Ecto neural progenitor cell (in vitro differentiated cells): ENCODE measurements at places on chromosomes 3 and 15.

DNA sequence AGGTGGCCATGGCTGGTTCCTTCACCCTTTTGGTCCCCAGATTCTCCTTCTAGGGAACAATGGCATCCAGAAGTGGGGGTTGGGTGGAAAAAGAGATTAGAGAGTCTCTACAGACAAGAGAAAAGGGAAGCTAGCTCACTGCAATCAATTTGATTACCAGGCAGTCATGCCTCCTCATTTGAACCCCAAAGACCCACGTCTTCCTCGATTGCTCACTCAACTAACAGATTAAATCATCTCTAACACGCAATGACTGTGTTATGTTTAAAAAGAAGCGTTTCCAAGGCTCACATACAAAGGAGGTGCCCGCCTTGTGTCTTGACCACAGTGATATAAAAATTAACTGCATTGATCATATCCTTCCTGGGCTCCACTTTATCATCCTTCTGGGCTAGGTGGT is 57.6 kb downstream of the BHLHE40 start:
- DNase-seq, result no peak

GRCh38 chr15:81113204-81113657 is 20.8 kb upstream of the CFAP161 start:
- no peak for DNase-seq

DNA sequence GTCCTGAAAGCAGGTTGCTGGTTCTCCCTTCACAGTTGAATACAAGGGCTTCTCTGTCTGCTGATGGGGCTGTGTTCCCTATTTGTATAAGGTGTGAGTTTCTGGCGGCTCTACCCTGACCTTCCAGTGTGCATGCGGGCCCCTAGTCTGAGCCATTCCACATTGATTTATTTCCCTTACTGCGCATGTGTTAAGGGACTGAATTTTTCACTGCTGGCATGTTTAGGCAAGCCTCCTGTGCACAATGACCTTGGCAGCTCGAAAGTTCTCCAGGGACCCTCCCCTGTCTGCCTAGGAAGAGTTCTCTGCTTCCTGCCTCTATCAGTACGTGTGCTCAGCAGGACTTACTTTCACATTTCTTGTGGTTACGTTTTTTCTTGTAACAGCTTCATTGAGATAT is 11.4 kb downstream of the TRAK1 start:
- DNase-seq, result no peak

DNA sequence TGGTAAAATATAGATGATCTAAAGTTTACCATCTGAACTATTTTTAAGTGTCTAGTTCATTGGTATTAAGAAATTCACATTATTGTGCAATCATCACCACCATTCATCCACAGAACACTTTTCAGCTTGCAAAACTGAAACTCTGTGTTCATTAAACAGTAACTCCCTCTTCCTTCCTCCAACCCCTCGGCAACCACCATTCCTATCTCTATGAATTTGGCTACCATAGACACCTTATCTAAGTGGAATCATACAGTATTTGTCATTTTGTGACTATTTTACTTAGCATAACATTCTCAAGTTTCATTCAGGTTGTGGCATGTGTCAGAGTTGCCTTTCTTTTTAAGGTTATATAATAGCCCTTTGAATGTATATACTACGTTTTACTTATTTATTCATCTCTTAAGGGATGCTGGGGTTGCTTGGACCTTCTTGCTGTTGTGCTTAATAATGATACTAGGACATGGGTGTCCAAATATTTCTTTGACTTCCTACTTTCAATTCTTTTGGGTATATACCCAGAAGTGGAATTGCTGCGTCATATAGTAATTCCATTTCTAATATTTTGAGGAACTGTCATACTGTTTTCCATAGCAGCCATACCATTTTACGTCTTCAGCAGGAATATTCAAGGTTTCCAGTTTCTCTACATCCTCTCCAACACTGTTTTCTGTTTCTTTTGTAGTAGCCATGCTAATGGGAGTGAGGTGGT is 20.9 kb downstream of the KAT2B start:
- DNase-seq, result no peak

DNA sequence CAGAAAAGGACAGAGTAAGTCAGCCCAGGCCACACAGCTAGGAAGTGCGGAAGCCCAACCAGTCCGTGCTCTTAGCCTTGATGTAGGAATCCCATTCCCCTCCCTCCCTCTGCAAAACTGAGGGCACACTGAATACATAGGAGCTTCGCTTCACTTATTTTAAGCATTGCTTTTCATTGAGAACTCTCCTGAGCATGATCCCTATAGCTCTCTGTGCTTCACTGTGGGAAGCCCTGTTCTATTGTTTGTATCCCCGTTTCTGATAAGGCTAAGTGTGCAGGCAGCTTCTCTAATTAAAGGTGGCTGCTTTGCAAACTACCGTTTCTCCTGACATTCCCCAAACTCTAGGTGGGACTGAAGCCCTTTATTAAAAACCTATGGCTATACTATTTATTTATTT is 29.9 kb downstream of the IL5RA start:
- DNase-seq, result no peak

GRCh38 chr3:151398895-151399294 is 14.3 kb upstream of the P2RY12 start:
- DNase-seq, result no peak

DNA sequence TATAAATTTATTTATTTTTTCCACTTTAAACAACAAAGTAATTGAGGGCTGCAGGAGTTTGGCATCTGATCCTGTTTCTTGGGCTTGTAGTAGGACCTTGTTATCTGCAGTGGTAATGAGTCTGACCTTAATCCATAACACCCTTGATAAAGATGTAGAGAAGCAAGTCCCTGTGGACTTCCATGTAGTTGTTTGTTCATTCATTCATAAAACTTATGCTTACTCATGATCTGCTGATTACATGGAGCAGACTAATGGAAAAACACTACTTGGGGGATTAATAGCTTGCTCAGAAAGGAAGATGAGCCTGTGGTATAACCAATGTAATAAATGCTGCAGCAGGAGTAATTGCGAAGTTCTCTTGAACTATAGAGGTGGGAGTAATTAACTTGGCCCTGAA is 271.5 kb upstream of the TBL1XR1 start:
- DNase-seq, result no peak
